ENCODE measurements at places on chromosomes 13 and 19.
A peak's percentile ranks its signal among the peaks of the same experiment; 100 is the strongest.

- H3K27ac ChIP-seq: peak overlapping the region; percentile 87
- peak overlapping the region; percentile 36 for H3K4me3 ChIP-seq
- no peaks in the 10 kb centered on the region for H3K36me3 ChIP-seq
- peak; percentile 68 for DNase-seq
- H3K4me1 ChIP-seq: peaks cover 18% of the 10 kb centered on the region
Measured at GRCh38 chr13:46615888-46616531, 63.0 kb downstream of the LRCH1 start.

DNA sequence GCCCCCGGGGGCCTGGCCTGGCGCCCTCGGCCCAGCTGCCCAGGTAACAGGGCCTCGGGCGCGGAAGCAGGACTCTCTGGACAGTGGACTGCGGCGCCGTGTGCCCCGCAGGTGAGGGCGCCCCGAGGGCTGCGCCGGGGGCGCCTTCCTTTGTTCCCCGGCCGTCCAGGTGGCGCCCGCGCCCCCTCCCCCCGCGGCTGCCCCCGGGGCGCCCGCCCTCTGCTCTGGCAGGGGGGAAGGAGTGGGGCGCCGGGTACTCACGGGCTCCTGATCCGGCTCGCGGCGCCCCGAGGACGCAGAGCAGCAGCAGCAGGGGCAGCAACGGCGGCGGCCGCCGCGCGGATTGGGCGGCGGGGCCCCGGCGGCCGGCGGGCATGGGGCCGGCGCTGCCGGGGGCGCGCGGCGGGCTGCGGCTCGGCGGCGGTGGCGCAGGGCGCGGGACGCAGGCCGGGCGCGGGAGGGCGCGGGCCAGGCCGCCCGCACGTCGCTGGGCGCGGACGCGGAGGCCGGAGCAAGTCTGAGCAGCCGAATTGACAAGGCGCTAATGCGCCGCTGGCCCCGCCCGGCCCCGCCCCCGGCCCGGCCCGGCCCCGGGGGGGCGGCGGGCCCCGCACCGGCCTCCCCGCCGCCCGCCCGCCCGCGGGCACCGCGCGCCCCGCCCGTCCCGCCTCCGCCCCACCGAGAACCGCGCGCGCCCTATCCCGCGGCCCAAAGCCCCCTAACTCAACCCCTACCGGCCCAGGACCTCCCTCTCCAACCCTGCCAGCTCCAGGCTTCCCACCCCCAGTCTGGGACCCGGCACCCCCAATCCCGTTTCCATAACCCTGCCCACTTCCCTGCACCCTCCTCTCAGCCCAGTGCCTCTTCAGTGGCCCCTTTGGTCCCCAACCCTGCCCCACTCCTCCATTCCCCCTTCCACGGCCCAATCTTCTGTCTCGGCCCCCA, at the start of gene CRLF1:
Gene CRLF1, minus strand, starts transcription at position 519 of the 945 bp plus-strand sequence. Its CDS starts 143 bp downstream, at position 376.
- peaks cover 5% of the 10 kb centered on the region for H3K4me1 ChIP-seq
- peak within 1 kb of the TSS; percentile 4 for H3K4me3 ChIP-seq
- no peak within 1 kb of the TSS for H3K27ac ChIP-seq
- DNase-seq: no peak

- peaks cover 19% of the 10 kb centered on the region for H3K4me1 ChIP-seq
- H3K4me3 ChIP-seq: no peak overlapping the region
- H3K36me3 ChIP-seq: peaks cover 2% of the 10 kb centered on the region
- H3K27me3 ChIP-seq: no peaks in the 10 kb centered on the region
- DNase-seq: no peak
Measured at GRCh38 chr19:50721441-50722137, 1.6 kb upstream of the CLEC11A start.

DNA sequence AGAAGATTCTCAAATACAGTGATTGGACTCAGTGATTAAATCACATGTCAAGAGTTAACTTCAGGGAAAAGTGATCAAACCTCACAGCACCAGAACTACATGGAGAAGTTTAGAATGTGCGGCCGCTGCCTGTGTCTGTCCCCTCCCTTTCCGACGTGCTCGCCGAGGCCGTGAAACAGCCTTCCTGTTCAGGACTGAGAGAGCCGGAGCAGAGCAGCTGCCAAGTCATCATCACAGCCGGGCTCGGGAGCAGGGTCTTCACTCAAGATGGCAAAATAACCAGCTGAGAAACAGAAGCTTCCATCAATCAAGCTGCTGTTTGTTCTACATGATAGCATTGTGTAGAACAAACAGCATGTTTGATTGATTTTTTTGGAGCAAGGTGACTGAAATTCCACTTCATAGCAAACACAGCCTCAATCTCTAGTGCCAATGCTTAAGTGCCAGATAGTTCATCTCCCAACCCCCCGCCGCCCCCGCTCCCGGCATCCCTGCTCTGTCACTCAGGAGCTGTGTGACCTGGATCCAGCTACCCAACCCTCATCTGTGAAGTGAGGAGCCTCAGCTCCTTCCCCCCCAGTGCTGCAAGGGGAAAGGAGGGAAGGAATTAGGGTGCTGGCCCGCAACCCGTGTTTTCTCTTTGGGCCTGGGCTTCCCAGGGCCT, 70.6 kb downstream of the HSPH1 start:
- no peaks in the 10 kb centered on the region for H3K4me1 ChIP-seq
- no peak overlapping the region for H3K4me3 ChIP-seq
- H3K27ac ChIP-seq: no peak overlapping the region
- DNase-seq: peak; percentile 25
- peaks cover 29% of the 10 kb centered on the region for H3K27me3 ChIP-seq
- H3K36me3 ChIP-seq: no peaks in the 10 kb centered on the region

DNA sequence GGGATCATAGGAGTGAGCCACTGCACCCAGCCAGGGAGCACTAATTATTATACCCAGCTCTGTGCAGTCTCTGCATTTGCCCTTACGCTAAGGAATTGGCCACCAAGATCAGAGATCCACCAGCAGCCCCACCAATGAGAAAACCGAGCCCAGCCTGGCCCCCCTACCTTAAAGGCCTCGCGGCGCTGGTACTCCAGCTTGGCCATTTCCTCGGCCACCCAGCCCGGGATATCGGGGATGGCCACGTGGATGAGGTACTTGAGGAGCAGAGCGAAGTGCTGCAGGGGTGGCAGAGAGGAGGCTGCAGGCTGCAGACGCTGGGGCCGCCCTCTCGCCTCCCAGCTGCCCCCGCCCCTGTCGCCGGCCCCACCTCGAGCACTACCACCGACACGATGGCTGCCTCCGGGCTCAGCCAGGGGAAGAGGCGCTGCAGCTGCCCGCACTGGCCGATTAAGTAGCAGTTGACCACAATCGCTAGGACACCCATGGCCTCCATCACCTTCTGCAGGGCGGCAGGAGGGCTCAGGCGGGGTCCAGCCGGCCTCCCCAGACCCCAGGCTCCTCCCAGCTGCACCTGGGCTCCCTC, 7.5 kb downstream of the ANO8 start:
- no peak for DNase-seq
- no peaks in the 10 kb centered on the region for H3K4me1 ChIP-seq
- H3K36me3 ChIP-seq: peaks cover 16% of the 10 kb centered on the region
- no peak overlapping the region for H3K27ac ChIP-seq
- H3K27me3 ChIP-seq: no peaks in the 10 kb centered on the region
- no peak overlapping the region for H3K4me3 ChIP-seq

DNA sequence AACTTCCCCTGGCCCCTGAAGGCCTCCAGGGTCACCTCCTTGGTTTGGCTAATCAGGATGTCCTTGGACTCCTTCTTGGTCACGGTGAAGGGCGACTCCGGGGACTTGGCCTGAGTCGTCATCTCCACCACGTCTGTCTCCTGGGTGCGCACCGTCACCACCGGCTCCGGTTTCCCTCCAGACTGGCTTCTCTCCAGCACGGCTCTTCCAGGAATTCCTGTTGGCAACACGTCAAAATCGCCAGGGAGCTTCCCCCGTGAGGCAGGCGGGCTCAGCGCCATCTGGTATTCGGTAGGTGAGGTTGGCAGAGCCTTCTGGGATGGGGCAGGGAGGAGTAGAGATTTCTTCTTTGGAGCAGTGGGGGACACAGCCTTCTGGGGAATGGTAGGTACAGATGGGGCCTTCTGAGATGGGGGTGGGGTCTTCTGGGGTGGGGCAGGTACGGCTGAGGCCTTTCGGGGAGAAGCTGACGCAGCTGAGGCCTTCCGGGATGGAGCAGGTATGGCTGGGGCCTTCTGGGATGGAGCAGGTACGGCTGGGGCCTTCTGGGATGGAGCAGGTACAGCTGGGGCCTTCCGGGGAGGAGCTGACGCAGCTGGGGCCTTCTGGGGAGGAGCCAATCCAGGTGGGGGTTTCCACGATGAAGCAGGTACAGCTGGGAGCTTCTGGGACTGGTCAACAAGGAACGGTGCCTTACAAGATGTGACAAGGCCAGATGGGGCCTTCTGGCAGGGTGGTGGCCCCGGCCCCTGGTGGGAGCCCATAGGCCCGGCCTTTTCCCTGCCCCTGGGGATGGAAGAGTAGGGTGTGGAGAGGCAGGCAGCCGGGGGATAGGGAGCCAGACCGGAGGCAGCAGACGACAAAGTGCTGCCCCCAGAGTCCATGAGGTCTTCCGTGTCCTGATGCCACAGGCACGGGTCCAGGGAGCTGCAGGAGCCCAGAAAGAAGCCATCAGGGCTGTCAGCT, 3.8 kb downstream of the GARIN5B start:
- no peak for DNase-seq
- H3K4me1 ChIP-seq: peaks cover under 1% of the 10 kb centered on the region
- no peaks in the 10 kb centered on the region for H3K36me3 ChIP-seq
- peaks cover 21% of the 10 kb centered on the region for H3K27me3 ChIP-seq
- no peak overlapping the region for H3K27ac ChIP-seq
- no peak overlapping the region for H3K4me3 ChIP-seq

- H3K4me3 ChIP-seq: no peak overlapping the region
- H3K27ac ChIP-seq: no peak overlapping the region
- no peaks in the 10 kb centered on the region for H3K4me1 ChIP-seq
- DNase-seq: no peak
- no peaks in the 10 kb centered on the region for H3K36me3 ChIP-seq
Measured at GRCh38 chr13:91134803-91135184, 212.7 kb upstream of the MIR17HG start.

GRCh38 chr13:41900918-41901317, 60.0 kb downstream of the VWA8 start:
- no peak overlapping the region for H3K4me3 ChIP-seq
- H3K36me3 ChIP-seq: no peaks in the 10 kb centered on the region
- no peaks in the 10 kb centered on the region for H3K4me1 ChIP-seq
- no peak overlapping the region for H3K27ac ChIP-seq
